A549 (cell line): ENCODE measurements at places on chromosomes 6 and 20.

- no peak for DNase-seq
These were observed 93.2 kb upstream of the ZNF184 start for GRCh38 chr6:27565839-27566779.

GRCh38 chr20:39829256-39829655 lies 859.8 kb downstream of the MAFB start:
- DNase-seq = no peak

- no peak for DNase-seq
These were observed 111.9 kb downstream of the ANKRD60 start for GRCh38 chr20:58116505-58116904.

- no peak for DNase-seq
These were observed 92.3 kb downstream of the RFPL4B start for GRCh38 chr6:112439432-112439831.

- DNase-seq = no peak
These were observed 164.8 kb downstream of the QKI start for GRCh38 chr6:163579111-163579879.

DNA sequence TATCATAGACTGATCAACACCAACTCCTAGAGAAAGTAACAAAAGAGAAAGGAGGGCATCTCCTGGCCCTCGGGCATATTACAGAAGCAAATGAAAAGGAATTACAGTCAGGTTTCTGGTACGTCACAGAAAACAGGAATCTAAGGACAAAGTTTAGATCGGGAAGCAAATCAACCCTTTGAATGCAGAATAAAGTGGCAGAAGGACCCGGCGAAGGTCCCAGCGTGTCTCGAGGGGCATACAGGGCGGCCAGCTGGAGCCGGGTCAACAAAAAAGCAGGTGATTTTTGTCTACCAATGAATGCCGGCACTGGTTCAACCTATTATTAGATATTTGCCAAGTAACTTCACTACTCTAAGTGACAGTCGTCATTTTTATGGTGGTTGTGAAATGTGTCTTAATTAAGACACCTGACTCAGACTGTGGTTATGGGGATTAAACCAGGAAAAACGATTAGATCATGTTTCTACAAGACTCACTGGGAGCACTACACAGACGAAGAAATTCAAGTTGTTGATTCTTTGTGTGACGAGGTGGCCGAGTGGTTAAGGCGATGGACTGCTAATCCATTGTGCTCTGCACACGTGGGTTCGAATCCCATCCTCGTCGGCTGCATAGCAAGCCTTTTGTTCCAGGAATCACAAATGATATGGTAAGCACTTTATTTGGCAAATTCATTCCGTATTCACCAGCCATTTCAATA lies 12.4 kb upstream of the ZSCAN9 start:
- peak; percentile 73 for DNase-seq

DNA sequence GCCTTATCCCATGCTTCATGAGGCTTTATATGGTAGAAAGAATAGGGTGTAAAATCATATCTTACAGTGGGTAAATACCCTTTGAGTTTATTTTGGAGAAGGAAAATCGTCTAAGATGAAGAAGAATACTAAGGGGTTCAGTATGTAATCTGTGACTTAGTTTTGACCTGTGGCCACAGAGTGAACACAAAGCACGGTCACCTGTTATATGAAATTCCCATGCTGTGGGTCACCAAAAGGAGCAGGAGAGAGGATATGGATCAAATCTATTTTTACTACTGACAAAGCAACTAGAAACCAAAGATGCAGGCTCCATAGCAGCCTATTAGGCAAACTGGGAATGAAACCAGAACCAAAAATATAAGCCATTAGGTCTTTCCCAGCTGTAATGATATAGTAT lies 3.6 kb upstream of the HAO1 start:
- no peak for DNase-seq

- no peak for DNase-seq
These were observed 12.7 kb downstream of the FAM110A start for GRCh38 chr20:845941-846893.

GRCh38 chr20:6599876-6600735 lies 167.4 kb upstream of the BMP2 start:
- no peak for DNase-seq

- DNase-seq = peak; percentile 33
These were observed 70.7 kb upstream of the POPDC3 start for GRCh38 chr6:105250533-105250932.

GRCh38 chr6:30135147-30135546 lies 793 bp upstream of the TRIM40 start:
- DNase-seq = no peak

- no peak for DNase-seq
These were observed 126.7 kb downstream of the BCAS1 start for GRCh38 chr20:53943522-53944291.

- no peak for DNase-seq
These were observed 127.4 kb upstream of the AFDN start for GRCh38 chr6:167699141-167699931.

DNA sequence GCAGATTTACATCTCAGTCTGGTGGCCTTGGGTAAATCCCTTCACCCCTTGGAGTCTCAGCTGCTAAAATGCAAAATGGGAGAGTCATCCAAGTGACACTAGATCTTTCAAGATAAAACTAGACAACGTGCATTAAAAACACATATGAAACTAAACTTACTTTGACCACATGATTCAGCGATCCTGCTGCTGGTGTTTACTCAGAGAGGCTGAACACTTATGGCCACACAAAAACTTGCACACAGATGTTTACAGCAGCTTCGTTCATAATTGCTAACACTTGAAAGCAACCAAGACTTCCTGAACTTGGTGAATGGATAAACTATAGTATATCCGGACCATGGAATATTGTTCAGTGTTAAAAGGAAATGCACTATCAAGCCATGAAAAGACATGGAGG lies 55.3 kb upstream of the GPR6 start:
- no peak for DNase-seq

- DNase-seq = no peak
These were observed 113.6 kb downstream of the TSHZ2 start for GRCh38 chr20:53085720-53086119.

DNA sequence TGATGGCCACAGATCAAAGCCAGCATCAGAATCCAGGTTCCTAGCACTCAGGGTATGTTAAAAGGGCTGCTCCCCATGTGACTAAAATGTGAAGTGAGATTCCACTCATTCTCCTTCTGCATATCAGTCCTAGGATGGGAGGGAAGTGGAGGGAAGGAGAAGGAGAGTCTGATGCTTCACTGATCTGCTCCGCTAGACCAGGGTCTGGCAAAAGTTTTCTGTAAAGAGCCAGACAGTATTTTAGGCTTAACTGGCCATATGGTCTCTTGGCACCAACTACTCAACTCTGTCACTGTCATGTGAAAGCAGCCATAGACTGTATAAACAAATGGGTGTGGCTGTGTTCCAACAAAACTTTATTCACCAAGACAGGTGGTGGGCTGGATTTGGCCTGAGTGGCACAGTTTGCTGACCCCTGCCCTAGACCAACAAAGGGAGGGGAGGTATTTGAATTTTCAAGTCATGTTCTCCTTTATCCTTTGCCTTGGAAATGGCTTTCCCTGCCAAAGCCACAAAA lies 22.6 kb downstream of the GHRH start:
- DNase-seq = no peak

GRCh38 chr6:6712449-6713403 lies 124.2 kb downstream of the LY86 start:
- peak; percentile 83 for DNase-seq
